ENCODE measurements at places on chromosomes 7 and 10.

DNA sequence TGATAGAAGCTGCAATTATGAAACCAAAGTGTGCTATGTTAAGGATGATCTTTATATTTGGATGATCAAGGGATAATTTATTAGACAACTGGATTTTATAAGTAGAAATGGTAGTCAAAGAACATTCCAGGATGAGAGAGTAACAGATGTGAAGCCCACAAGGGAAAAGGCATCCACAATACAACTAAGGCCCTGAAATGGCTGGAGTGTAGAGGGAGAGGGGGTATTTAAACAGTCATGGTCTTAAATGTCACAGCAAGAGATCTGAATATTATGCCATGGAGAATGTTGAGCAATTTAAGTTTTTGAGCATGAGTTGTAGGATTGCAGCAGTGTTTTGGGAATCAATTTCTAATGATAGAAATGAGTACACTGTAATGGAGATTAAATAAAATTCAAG, 282.3 kb upstream of the DKK1 start:
- no peak for DNase-seq

GRCh38 chr7:43952028-43952427, 25.8 kb downstream of the UBE2D4 start:
- no peak for DNase-seq

- DNase-seq, result no peak
Observed at GRCh38 chr7:32239764-32240163, 169.6 kb upstream of the PDE1C start.

- DNase-seq, result no peak
Observed at GRCh38 chr7:12738665-12739064, 51.2 kb downstream of the ARL4A start.

DNA sequence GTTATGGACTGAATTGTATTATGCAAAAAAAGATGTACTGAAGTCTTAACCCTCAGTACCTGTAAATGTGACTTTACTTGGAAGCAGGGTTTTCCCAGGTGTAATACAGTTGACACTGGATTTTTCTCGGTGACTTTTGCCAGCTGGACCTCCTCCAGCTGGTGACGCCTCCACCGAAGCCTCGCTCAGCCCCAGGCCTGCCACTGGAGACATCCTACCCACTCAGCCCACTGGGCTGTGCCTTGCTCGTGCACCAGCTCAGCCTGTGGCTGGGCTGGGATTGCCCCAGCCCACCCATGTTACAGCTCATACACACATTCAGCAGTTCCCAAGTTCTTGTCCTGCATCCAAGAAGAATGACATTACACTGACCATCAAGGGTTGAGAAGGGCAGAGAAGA, 42.4 kb upstream of the GPR22 start:
- DNase-seq, result no peak

- DNase-seq, result no peak
Observed at GRCh38 chr7:44157116-44158080, 16.3 kb upstream of the MYL7 start.

All from GOT3 (cell line).